ENCODE measurements at places on chromosomes 13 and 19.

DNA sequence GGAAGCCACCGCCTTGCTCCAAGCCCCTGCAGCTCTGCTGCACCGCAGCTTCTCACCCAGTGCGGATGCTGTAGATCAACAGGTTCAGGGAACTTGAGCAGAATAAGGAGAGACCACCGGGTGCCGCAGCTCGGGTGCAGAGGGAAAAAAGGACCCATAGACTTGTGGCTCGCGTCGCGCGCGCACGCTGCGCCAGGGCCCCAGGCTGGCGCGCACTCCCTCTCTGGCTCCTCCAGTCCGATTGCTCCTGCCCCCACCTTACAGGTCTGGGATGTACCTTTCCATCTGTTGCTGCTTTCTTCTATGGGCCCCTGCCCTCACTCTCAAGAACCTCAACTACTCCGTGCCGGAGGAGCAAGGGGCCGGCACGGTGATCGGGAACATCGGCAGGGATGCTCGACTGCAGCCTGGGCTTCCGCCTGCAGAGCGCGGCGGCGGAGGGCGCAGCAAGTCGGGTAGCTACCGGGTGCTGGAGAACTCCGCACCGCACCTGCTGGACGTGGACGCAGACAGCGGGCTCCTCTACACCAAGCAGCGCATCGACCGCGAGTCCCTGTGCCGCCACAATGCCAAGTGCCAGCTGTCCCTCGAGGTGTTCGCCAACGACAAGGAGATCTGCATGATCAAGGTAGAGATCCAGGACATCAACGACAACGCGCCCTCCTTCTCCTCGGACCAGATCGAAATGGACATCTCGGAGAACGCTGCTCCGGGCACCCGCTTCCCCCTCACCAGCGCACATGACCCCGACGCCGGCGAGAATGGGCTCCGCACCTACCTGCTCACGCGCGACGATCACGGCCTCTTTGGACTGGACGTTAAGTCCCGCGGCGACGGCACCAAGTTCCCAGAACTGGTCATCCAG lies 964 bp downstream of the PCDH17 start:
- no peak for DNase-seq

DNA sequence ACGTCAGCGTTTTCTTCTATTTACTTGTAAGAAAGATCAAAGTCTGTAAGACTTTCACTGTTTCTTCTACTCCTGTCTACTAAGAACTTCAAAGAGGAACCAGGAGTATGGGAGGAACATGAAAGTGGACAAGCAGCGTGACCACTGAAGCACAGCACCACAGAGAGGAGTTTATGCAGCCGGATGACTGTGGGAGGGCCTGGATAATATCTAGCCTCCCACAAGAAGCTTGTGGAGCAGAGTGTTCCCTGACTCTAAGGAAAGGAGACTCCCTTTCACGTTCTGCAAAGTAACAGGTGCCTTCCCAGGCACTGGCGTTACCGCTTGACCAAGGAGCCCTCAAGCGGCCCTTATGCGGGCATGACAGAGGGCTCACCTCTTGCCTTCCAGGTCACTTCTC lies 83.6 kb upstream of the PDCD5 start:
- DNase-seq = no peak

GRCh38 chr19:679418-680286 lies 3.5 kb downstream of the FSTL3 start:
- DNase-seq = peak; percentile 43

GRCh38 chr13:55302568-55302967 lies 1838.2 kb upstream of the PRR20A start:
- no peak for DNase-seq

GRCh38 chr19:35202722-35203688 lies 25.5 kb downstream of the FAM187B start:
- no peak for DNase-seq

DNA sequence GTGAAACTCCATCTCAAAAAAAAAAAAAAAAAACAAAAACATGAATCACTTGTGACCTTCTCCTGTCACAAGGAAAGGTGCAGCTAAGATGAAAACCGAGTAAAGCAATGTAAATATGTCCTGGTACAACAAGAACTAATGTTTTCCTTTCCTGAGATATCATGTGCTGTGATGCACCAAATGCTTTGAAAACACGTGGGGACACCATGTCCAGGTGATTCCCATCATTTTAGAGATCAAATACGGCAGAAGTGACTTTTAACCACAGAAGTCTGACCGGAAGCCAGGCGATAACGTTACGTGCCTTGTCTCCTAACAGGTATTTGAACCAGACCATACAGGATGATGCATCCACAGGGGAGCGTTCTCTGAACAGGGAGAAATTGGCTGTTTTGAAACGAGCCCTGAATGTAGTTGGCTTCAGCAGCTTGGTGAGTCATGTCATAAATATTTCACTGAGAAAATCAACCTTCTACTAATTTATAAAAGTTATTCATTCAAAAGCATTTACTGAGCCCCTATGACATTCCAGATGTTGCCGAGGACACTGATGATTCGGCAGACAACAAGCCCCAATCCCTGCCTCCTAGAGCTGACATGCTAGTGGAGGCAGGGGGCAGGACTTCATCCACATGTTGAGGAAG lies 328.1 kb downstream of the MYO16 start:
- no peak for DNase-seq

DNA sequence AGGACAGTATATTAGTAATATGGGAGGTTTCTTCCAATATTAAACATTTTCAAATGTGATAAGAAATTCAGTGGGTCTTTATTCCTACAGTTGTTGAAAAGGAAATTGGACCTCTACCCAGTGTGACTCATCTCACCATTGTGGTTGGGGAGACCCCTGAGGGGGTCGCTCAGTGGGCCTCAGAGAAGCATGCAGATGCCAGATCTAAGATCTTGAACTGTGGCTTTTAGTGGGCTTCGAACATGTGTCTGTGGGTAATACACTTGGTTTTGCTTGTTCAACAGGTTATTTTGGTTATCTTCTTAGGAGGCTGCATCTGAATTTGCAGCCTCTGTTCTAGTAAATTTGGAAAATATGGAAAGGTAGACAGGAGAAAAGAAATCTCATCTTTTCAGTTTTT lies 132.3 kb downstream of the PCCA start:
- DNase-seq = no peak

DNA sequence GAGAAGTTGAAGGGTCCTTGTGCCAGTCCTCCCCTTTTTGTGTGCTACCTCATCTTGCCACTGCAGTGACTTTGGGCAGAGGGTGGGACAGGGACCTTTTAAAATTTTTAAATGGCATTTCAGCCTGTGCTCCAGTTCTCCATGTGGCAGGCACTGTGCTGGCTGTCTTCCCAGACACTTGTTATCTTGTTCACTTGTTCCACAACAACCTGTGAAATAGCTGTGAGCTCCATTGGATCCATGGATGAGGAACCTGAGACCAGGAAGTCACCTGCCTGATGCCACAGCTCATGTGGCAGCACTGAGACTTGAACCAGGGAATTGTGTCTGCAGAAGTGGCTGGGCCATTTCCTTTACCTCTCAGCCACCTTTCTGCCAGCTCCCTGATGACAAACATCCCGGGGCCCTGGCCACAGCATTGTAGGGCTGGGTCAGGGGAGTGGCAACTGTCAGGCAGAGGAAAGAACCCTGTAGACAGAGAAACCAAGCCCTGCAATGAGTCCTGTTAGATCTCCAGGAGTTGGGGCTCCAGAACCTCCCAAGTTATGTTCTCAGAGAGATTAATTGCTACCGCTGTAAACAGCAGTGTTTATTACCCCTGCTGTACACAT lies 6.4 kb downstream of the EGLN2 start:
- DNase-seq = no peak

Data from stimulated activated naive CD8-positive, alpha-beta T cell treated with anti-CD3 and anti-CD28 coated beads, Interleukin-15, amount 100 ng/mL, for 72 hours (primary cell).